ENCODE measurements at places on chromosomes 11 and 22.
A peak's percentile ranks its signal among the peaks of the same experiment; 100 is the strongest.

DNA sequence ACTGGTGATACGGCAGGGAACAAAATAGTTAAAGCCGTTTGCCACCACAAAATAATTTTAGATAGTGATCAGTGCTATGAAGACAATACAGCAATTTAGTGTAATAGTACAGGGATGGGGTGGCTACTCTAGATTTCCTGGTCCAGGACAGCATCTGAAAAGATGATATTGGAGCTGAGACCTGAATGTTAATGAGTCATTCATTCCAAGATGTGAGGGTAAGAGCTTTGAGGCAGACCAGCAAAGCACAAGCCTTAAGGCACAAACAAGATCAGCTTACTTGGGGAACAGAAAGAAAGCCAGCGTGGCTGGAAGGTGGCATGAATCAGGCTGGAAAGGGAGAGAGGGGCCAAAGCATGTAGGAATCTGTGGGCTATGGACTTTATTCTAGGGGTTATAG lies 132.3 kb downstream of the TRIM44 start:
- DNase-seq = no peak

- peak; percentile 35 for DNase-seq
Measured at GRCh38 chr11:85590848-85591483, 36.2 kb downstream of the DLG2 start.

DNA sequence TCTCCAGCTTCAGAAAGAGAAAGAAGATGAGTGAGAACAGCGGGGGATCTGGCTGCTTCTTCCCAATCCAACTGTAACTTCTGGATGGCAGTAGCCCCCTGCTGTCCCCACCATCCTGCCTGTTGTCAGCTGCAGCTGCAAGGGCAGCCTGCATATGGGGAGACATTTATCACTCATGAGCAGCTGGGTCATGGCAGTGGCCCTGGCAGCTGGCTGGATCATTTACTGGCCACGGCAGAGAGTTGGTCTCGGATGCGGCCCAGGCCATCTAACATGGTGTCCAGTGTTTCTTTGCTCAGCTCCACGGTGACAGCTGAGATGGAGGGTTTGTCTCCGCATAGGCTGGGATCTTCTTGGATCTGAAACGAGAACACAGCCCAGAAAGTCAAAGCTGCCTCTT lies 14.8 kb downstream of the COMMD9 start:
- no peak for DNase-seq

GRCh38 chr11:131618201-131618600 lies 247.8 kb downstream of the NTM start:
- DNase-seq = no peak

DNA sequence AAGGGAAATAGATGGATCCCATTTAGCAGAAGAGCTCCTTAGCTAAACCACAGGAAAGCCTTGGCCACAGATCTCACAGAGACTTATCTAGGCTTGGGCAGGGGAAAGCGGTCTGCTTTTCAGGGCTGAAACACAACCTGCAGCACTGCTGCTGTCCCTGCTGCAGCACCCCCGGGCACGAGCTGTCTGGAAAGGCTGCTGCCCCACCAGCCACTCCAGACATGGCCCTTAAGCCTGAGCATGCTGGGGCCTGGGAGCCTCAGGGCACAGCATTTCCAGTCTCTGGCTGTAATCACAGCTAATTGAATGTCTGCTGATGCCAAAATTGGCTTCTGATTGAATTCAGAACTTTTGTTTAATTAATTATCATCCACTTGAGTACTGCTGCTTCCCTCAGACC lies 115.0 kb downstream of the TMPRSS5 start:
- no peak for DNase-seq

DNA sequence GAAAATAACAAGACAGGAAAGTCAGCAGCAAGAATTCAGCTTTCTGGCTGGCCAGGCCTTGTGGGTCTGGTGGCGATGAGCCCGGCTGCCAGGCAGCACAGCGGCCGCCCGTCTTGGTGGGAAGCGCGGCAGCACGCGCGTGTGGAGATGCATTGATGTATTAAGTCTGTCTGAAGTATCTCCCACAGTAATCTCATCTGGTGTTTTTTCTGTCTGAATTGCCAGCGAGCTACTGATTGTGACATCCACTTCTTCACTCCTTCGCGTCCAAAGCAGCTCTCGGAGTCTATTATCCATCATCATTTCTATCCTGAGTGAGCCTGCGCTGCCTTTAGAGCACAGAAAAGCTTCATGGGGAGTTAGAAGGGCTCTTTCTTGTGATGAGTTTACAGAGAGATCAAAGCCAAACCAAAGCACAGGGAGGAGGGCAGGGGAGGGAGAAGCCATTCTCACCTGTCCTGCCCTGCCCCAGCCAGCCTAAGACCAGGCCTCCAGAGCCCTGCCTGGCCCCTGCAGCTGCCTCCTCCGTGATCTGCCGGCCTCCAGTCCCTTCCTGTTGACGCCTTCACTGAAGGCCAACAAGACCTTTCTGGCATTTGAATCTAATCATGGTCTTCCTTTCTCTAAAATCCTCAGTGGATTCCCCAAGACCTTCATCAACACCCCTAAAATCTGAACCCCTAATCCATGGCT lies 1419.0 kb downstream of the TBC1D22A start:
- DNase-seq = no peak

DNA sequence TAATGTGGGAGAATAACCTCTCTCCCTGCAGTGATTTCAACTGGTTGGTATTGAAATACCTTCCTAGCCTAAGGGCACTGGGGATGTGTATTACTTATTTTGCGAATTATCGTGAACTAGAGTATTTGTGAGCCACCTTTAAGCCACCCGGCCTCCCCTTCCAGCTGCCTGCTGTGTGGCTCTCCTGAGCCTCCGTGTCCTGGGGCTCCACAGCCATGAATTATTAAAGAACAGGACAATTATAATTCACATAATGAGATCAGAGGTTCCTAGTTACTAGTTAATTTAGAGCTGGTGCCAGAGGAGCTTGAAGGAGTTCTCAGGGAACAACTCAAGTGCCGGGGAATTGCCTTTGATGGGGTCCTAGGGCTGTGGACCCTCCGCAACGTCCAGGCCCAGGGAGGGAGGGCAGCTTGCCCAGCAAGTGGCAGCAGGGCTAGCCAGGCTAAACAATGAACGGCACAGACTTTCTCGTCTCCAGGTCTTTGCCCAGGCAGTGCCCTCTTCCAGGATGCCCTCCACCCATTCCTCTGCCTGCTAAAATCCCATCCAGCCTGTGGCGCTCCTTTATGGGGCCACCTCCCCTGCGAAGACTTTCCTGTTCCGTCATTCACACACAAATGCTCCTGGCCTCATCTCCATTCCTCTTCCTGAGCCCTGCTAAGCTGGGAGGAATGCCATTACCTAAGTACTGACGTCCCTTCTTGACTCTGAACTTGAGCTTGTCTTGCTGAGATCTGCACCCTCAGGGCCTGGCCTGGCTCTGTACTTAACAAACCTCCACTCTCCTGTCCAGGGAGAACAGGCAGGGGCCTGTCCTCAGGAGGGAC lies 91.5 kb downstream of the RTL6 start:
- DNase-seq = no peak

DNA sequence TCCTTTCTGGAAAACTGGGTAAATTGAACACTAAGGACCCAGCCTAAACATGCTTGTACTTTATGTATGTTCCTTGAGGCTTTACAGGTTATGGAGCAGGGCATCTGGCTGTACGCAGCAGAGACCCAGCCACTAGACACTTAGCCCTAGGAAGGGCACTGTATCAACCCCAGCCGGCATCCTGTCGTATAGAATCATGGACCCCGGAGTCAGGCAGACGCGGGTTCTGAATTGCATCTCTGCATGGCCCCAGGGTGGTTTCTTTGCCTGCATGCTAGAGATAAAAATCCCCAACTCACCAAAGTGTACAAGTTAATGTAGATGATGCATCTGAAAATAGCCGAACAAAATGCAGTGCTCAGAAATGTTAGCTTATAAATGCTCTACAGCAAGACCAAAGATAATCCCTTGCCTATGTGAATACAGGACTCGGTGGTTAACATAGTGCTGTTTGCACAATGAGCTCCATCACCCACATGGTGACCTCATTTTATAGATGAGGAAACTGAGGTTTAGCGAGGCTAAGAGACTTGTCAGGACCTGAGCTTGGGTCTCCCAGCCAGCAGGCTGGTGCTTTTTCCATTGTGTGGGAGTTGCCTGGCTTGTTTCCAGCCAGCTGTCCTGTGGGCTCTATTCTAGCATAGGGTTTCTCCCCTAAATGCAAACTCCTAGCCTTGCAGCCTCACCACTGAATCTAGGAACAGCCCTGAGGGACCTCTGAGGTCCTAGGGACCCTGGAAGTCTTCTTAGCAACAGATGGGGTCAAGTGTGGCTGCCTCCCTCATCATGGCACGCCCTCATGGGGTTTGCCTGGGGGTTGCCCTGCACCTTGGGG lies 7.3 kb downstream of the CD6 start:
- DNase-seq = no peak

DNA sequence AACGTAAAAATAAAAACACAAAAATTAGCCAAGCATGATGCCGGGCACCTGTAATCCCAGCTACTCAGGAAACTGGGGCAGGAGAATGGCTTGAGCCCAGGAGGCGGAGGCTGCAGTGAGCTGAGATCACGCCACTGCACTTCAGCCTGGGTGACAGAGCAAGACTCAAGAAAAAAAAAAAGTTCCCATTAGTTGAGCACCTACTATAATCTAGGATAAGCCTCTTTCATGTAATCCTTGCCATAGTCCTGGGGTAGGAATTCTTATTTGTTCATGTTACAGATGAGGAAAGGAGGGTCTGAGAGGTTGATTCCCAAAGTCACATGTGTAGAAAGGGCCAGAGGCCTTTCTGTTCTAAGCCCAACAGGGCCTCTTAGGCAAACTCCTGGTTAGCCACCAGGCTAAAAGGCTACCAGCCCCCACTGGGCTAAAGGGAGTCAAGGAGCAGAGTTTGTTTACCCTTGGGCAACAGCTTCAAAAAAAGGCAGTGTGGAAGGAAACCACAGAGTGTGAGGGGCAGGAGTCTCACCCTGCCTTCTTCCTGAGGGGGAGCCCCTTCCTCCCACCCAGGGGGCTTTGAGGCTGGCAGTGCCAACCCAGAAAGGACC lies 21.6 kb upstream of the CSNK1E start:
- no peak for DNase-seq

DNA sequence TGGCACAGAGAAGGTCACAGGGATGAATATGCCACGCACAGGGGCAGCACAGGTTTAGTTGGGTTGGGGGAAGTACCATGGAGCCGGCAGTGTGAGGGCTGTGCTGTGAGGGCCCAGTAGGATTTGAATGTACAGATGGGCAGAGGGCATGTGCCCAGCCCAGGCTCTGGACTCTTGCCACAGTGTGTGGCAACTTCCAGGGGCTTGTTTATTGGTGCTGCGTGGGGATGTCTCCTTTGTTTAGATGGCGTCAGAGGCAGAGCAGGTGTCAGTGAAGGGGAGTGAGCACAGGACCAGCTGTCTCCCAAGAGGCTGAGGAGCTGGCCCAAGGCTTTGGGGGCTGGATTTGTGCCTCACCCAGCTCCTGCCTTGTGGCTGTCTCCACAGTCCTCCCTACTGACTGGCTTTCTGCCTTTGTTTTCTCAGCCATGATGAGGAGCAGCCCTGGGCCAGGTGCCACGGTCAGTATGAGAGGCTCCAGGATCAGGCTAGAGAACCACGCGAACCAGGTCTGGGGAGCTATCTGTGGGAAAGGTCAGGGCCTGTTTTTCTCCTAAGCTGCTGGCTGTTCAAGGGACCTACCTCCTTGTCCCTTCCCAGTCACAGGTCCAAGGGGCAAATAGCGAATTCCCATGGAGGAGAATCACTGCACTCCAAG lies 21.9 kb downstream of the SUN2 start:
- no peak for DNase-seq

GRCh38 chr11:10072142-10072541 lies 221.9 kb downstream of the SBF2 start:
- DNase-seq = no peak

DNA sequence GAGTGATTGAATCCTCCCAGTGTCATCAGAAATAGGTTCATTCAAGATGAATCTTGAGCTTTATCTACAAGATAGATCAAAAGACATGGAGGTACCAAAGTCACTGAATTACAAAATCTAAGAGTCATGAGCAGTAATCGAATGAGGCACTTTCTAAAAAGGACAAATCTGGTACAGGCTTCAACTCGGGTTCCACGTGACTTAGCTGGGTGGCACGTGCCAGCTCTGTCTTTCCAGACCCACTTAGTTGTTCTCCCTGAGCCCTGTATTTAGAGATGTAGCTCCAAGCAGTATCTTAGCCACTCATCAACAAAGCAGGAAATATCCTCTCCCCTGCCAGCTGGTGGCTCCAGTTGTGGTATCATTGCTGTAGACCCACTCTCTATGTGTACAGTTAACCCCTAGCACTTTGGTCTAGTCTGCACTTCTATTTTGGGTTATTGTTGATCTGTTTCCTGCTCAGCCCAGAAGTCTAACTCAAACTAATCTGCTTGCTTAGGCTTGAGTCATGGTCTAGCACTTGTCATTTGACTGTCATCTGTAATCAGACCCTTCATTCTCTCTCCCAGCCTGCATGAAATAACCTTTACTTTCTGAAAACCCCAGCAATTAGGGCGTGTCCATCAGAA lies 528.7 kb downstream of the ETS1 start:
- no peak for DNase-seq

- DNase-seq = peak; percentile 79
Measured at GRCh38 chr11:32894149-32894827, 1.7 kb downstream of the QSER1 start.
